GM06990 (cell line): ENCODE measurements at places on chromosomes 1 and 21.

DNA sequence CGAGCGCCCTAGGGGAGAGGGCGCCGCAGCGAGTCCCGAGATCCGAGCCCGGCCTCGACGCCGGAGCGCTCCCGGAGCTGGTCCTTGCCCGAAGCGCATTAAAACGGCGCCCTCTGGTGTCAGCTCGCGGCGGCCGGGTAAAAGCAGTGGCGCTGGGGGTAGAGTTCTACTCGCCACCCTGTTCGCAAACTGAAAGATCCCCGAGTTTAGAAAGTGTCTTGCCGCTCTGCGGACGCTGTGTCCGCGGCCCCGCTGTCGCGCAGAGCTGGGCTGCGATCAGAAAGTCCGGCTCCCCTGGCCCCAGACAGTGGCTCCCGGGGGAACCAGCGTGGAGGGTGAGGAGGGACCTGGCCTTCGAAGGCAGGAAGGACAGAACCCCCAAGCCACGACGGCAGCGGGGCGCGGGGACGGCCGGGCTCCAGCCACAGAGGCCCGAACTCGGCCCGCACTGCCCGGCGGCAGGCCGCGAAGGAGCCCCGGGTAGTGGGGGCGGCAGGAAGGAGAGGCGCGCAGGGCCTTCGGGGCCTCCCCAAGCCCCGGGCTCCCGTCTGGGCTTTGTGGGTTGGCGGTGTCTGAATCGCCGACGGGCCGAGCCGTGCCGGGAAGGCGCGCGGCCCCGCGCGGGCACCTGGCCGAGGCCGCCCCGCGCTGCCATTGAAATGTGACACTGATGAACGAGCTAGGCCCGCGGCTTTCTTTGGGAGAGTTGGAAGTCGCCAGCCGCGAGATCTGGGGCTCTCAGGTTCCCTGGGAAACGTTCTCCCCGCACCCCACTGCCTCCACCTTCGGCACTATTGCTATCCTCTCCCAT is 39.1 kb upstream of the NFIA start:
- peak; percentile 46 for DNase-seq

GRCh38 chr1:5571438-5571837 is 420.8 kb downstream of the NPHP4 start:
- no peak for DNase-seq

- DNase-seq, result no peak
Measured at GRCh38 chr21:24737296-24737850, 869.9 kb downstream of the MRPL39 start.

GRCh38 chr1:96596226-96596922 is 125.2 kb upstream of the PTBP2 start:
- DNase-seq, result no peak

GRCh38 chr1:153245466-153245865 is 14.0 kb upstream of the LORICRIN start:
- no peak for DNase-seq

GRCh38 chr1:117646007-117646811 is 40.4 kb downstream of the TENT5C start:
- no peak for DNase-seq

- DNase-seq, result no peak
Measured at GRCh38 chr1:22318279-22318981, 133.2 kb upstream of the ZBTB40 start.
